ENCODE measurements at places on chromosomes 2 and 18. TPM values are rescaled to one million over a fixed set of nuclear protein-coding genes. Genes with fewer than 3 reads are reported as not detected.

- no peaks in the 10 kb centered on the region for H3K27me3 ChIP-seq
- H3K4me3 ChIP-seq, result no peak overlapping the region
- H3K4me1 ChIP-seq, result no peaks in the 10 kb centered on the region
- no peaks in the 10 kb centered on the region for H3K36me3 ChIP-seq
- no peak for DNase-seq
- no peak overlapping the region for H3K27ac ChIP-seq
Measured at GRCh38 chr2:230578106-230578505, 134.5 kb upstream of the CAB39 start.

- H3K27ac ChIP-seq, result no peak overlapping the region
- DNase-seq, result no peak
- no peaks in the 10 kb centered on the region for H3K27me3 ChIP-seq
- H3K4me1 ChIP-seq, result no peaks in the 10 kb centered on the region
- H3K36me3 ChIP-seq, result no peaks in the 10 kb centered on the region
Measured at GRCh38 chr2:205047273-205047839, 502.1 kb downstream of the PARD3B start.

DNA sequence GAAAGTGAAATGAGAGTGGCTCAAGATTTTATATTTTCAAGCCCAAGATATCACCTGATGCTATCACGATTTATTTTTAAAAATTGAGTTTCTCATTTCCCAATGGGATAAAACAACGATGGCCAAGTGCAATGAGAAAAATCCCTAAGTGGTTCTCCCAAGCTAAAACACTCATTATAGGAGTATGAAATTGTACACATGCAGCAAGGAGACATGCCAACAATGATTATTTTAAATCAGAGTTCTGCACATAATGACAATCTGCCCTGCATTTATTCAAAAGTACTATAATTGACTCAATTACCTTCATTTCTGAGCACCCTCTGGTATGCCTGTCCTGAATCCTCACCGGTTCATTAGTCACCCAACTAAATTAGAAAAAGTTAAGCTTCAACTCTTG lies 12.7 kb downstream of the CYTIP start:
- H3K4me3 ChIP-seq, result no peak overlapping the region
- DNase-seq, result no peak
- no peaks in the 10 kb centered on the region for H3K36me3 ChIP-seq
- H3K27ac ChIP-seq, result no peak overlapping the region
- H3K4me1 ChIP-seq, result no peaks in the 10 kb centered on the region
- H3K27me3 ChIP-seq, result no peaks in the 10 kb centered on the region

DNA sequence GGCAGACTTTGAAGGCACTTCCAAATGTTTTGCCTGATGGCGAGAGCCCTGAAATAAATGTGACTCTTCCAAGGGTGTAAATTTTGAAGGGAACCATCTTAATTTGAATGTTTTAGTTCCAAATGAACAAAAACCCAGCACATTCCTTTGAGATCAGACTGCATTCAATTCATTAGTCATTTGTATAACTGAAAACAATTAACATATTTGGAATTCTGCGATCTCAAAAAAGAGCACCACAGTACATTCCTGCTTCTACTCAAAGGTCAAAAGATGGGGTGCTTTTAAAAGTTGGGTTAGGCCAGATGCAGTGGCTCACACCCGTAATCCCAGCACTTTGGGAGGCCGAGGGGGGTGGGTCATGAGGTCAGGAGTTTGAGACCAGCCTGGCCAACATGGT lies 38.2 kb upstream of the CHRNA1 start:
- no peaks in the 10 kb centered on the region for H3K27me3 ChIP-seq
- no peak overlapping the region for H3K27ac ChIP-seq
- no peak overlapping the region for H3K4me3 ChIP-seq

DNA sequence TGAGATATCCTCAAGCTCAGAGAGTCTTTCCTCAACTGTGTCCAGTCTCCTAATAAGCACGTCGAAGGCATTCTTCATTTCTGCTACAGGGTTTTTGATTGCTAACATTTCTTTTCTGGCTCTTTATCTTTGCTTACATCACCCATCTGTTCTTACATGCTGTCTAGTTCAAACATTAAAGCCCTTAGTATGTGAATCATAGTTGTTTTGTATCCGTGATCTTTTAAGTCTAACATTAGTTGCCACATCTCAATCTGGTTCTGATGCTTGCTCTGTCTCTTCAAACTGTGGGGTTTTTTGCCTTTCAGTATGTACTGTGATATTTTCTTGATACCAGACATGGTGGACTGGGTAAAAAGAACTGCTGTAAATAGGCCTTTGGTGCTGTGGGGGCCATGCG lies 235.2 kb downstream of the SH3RF3 start:
- no peaks in the 10 kb centered on the region for H3K4me1 ChIP-seq
- H3K27ac ChIP-seq, result no peak overlapping the region
- H3K27me3 ChIP-seq, result no peaks in the 10 kb centered on the region
- DNase-seq, result no peak
- no peak overlapping the region for H3K4me3 ChIP-seq
- H3K36me3 ChIP-seq, result no peaks in the 10 kb centered on the region

DNA sequence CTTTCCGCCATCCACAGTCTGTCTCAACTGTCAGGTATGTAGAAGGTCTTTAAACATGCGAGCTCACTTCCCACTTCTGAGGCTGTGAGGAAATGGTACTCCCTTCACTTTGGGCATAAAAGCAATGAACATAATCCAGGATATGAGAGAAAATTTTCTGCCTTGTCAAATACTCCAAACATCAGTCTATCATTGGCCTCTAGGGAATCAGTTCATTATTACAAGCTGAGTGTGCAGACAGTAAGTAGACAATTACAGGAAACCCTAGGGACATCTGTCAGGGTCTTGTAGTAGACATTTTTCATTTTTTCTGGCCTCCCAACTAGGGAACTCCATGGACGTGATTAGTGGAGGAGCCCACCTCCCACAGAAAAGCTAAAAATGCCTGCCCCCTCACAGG lies 13.6 kb upstream of the APCDD1 start:
- no peak overlapping the region for H3K4me3 ChIP-seq
- no peak overlapping the region for H3K27ac ChIP-seq
- no peak for DNase-seq
- H3K27me3 ChIP-seq, result no peaks in the 10 kb centered on the region
- no peaks in the 10 kb centered on the region for H3K4me1 ChIP-seq

- H3K4me3 ChIP-seq, result no peak overlapping the region
- no peak for DNase-seq
Measured at GRCh38 chr18:44569391-44570055, 111.2 kb upstream of the SETBP1 start.

DNA sequence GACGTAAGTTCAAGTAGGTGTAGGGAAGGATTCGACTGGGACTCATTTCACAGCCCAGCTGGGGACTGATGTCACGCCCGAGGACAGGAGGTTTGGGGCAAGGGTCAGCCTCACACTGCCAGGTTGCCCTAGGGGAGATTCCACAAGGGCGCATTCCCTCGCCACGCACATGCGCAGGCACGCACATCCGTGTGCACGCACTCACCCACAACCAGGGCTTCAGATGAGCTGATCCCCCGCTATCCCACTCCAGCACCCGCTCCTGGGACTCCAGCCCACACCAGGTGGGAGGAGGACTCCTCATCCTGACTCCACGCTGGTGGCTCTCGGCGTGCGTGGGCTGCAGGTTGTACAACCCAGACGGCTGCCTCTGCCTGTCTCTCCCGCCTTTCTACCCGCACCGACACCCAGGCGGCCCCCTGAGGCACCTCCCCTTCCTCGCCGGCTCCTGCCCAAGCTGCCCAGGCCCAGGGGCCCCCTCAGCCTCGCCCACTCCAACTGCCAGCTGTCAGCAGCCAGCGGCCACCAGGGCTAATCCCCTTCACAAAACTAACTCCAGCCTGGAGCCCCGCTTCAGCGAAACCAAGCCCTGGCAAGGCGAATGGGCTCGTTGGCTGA lies 47.8 kb upstream of the FOSL2 start:
- H3K4me3 ChIP-seq, result peak overlapping the region; percentile 4
- peak overlapping the region; percentile 90 for H3K27ac ChIP-seq
- peaks cover 46% of the 10 kb centered on the region for H3K4me1 ChIP-seq
- H3K27me3 ChIP-seq, result no peaks in the 10 kb centered on the region
- H3K36me3 ChIP-seq, result no peaks in the 10 kb centered on the region

DNA sequence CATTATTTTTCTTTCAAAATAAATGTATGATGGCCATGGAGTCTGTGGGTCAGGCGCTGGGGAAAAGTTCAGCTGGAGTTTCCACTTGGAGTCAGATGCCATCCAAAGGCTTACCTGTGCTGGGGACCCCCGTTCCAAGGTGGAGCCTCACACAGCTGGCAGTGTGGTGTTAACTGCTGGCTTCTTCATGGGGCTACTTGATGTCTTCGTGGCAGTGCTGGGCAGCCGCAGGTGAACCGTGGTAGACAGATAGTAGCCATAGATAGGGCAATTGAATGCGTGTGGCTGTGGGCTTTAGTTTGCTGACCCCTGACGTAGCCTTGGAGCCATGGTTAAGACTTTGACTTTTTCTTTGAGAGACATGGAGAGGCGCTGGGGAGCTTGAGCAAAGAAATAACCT lies 83.1 kb downstream of the HS6ST1 start:
- H3K27ac ChIP-seq, result no peak overlapping the region
- H3K4me1 ChIP-seq, result peaks cover 12% of the 10 kb centered on the region
- DNase-seq, result no peak
- no peaks in the 10 kb centered on the region for H3K36me3 ChIP-seq
- no peaks in the 10 kb centered on the region for H3K27me3 ChIP-seq

DNA sequence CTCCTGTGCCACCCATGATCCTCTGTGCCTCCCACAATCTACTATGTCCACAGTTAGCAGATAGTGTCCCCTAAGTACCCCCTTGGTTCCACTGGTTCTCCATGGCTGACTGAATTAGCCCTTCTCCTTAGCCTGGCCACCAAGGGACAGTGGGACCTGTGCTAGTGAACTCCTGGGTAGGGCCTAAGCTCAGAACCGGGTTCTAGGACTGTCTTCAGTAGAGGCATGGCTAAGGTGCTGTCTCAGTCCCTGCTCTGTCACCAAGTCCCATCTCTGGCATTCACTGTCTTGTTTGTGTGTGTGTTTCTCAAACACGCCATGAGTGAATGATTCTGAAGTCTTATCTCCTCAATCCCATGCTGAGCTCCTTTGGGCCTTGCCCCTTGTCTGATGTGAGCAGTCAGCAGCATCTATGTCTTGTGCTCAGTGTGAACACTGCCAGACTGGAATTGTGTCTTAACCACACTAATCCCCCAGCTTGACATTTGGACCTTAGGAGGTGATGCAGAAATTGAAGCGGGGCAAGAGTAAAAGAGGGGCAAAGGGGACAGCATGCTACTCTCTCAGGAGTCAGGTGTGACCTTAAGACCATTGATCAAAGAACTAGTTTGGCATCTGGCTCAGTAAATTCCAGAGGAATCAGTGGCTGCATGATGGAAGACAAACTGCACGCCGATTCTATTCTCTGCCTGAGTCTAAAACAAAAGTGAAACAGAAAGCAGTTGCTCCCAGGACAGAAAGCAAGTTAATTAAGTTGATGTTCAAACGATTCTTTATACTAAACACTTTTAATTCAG lies 190.5 kb downstream of the ALPK2 start:
- no peak for DNase-seq
- no peaks in the 10 kb centered on the region for H3K27me3 ChIP-seq
- peaks cover 3% of the 10 kb centered on the region for H3K4me1 ChIP-seq
- H3K36me3 ChIP-seq, result no peaks in the 10 kb centered on the region
- peak overlapping the region; percentile 63 for H3K4me3 ChIP-seq

- no peak overlapping the region for H3K4me3 ChIP-seq
- no peak overlapping the region for H3K27ac ChIP-seq
- peaks cover 5% of the 10 kb centered on the region for H3K27me3 ChIP-seq
- no peaks in the 10 kb centered on the region for H3K36me3 ChIP-seq
Measured at GRCh38 chr18:65754121-65754520, 3.3 kb downstream of the CDH7 start.

- H3K27ac ChIP-seq, result no peak overlapping the region
- H3K4me1 ChIP-seq, result no peaks in the 10 kb centered on the region
- H3K27me3 ChIP-seq, result no peaks in the 10 kb centered on the region
- DNase-seq, result no peak
- no peak overlapping the region for H3K4me3 ChIP-seq
- peaks cover 66% of the 10 kb centered on the region for H3K36me3 ChIP-seq
Measured at GRCh38 chr2:10787176-10787968, 25.2 kb downstream of the PDIA6 start.

DNA sequence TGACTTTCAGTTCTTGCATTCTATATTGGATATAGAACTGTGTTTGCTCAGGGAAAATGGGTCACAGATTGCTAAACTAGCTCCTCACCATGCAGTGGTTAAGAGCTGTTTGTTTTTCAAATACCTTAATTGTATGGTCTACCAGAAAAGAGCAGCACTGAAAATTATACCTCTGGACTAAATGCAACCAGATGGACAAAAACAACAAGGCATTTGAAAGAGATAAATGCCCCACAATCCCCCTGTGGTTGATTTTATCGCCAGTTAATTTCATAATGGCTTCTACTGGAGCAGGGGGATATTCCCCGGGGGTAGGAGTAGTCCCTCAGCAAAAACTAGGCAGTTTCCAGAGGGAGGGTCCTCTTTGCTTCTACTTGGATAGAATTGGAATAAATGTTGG lies 267.9 kb upstream of the TNP1 start:
- no peaks in the 10 kb centered on the region for H3K4me1 ChIP-seq
- H3K4me3 ChIP-seq, result no peak overlapping the region
- peaks cover 2% of the 10 kb centered on the region for H3K27me3 ChIP-seq
- H3K36me3 ChIP-seq, result no peaks in the 10 kb centered on the region
- no peak for DNase-seq

DNA sequence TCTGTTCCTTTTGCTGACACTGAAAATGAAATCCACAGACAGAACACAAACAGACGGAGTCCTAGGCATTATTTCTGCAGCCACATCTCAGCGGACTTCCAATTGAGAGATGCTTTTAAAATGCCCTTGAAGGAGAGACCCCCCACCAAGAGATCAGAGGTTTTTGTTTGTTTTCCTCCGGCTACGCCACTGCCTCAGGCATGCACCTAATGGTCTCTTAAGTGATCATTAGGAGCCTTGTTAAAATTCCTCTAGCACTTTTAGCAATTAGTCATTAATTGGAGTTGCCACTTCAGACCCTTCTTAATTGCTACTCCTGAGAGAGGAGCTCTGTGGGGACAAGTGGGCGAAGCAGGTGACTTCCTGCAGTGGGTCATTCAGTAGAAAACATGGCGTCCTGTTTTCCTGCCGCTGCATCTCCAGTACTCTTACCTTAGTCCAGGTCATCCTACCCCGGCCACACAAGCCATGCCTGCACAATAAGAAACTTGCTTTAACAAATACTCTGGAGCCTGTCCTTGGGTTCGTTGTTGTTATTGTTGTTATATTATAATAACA lies 257.7 kb upstream of the CHAC2 start:
- H3K4me3 ChIP-seq, result no peak overlapping the region
- H3K36me3 ChIP-seq, result no peaks in the 10 kb centered on the region
- no peaks in the 10 kb centered on the region for H3K4me1 ChIP-seq
- no peaks in the 10 kb centered on the region for H3K27me3 ChIP-seq
- DNase-seq, result no peak
- H3K27ac ChIP-seq, result no peak overlapping the region

GRCh38 chr2:229921101-229921891 lies 513 bp downstream of the TRIP12 start:
- peak overlapping the region; percentile 91 for H3K4me3 ChIP-seq
- peak; percentile 66 for DNase-seq
- no peaks in the 10 kb centered on the region for H3K36me3 ChIP-seq
- no peaks in the 10 kb centered on the region for H3K27me3 ChIP-seq
- peaks cover 14% of the 10 kb centered on the region for H3K4me1 ChIP-seq

The ZNF892 gene
- total RNA-seq, result 1.3 TPM

The PTPRN gene
- 2.2 TPM for total RNA-seq

The CD226 gene
- total RNA-seq, result 4.4 TPM

The KYNU gene
- 64.3 TPM for total RNA-seq

The SERPINB12 gene
- not detected for total RNA-seq

Measured in liver (tissue), 10 donors.